T follicular helper cell (primary cell): ENCODE measurements at places on chromosomes 1 and 21.

DNA sequence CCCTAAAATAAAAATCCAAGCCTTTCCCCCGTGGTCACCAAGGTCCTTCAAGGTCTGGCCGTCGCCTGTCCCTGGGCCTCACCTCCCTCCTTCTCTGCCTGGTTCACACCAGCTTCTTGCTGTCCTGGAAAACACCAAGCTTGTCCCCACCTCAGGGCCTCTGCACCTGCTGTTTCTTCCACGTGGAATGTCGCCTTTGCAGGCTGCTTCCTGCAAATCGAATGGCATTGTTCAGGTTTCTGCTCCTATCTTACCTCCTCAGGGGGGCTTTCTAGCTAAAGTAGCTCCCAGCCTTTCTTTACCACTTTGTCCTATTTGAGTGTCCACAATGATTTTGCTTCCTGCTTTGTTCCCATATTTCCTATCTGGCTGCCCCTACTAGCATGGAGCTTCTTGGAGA is 3.3 kb upstream of the CASZ1 start:
- DNase-seq = no peak

GRCh38 chr1:19938472-19938871 is 15.1 kb upstream of the PLA2G2E start:
- DNase-seq = no peak

- DNase-seq = no peak
Observed at GRCh38 chr1:102435483-102435882, 438.8 kb upstream of the OLFM3 start.

- DNase-seq = no peak
Observed at GRCh38 chr1:238465449-238465848, 574.7 kb upstream of the ZP4 start.

- no peak for DNase-seq
Observed at GRCh38 chr1:240258910-240259309, 167.2 kb downstream of the FMN2 start.

DNA sequence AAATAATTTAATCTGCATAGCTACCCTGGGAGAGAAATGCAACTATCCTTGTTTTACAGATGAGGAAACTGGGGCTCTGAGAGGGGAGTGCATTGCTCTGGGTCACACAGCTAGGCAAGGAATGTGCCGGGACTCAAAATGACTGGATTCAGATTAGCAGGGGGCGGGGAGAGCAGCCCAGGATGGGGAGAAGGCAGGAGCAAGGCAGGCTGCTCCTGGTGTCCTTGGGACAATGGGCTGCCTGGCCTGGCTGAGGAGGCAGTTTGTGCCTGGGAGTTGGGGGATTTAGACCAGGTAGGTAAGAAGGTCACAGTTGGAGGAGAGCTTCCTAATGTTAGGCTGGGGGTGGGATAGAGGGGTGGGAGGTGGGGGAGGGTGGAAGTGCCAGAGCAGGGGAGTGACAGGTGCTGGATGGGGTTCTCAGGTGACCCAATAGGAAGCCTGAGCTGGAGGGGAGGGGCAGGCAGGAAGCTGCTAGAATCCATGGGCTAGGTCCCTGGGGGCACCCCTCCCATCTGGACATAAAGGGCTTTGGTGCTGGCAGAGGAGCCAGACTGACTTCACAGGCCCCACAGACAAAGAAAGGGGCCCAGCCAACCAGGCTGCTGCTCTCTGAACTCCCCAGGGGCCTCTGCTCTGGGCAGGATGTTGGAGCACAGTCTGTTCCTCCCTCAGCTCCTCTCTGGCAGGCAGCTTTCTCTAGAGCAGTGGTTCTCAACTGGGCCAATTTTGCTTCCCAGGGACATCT is 29.0 kb downstream of the TRIM62 start:
- DNase-seq = no peak

DNA sequence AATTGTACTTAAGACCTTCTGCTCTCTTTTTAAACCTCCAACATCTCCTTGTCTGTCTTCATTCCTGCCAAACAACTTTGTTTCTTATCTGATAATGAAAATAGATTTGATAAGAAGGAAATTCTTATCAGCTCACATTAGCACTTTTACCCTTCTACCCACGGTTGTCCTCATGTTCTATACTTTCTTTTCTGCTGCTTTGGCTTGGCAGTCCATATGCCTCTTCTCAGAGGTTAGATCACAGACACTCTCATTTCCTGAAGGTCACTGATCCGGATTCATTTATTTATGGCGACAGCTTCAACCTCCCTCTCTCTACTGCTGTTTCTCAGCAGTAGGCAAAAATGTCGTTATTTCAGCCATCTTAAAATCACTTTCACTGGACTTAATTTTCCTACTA is 2015.8 kb downstream of the NCAM2 start:
- DNase-seq = no peak

GRCh38 chr1:2237773-2238172 is 9.7 kb downstream of the SKI start:
- DNase-seq = no peak

DNA sequence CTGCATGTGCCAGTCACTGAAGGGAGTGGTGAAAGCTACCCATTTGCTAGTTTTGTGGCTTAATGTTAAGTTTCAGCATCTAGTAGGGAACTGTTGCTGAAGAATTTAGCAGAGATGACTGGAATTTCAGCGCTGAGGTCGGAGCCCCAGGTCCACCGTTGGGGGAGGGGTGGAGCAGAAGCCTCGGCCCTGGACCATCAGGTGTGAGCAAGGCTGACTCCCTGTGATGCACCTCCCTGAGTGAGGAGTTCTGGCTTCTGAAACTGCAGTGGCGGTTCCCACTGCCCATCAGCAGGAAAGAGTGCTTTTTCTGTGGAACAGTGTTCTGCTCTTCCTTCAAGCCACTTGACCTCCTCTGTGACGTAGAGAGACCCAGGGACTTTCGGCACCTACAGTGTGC is 1.3 kb downstream of the NOS1AP start:
- no peak for DNase-seq
